Epithelial cell of proximal tubule (primary cell): ENCODE measurements at places on chromosomes 2 and 18. TPM values are rescaled to one million over a fixed set of nuclear protein-coding genes. Genes with fewer than 3 reads are reported as not detected.

DNA sequence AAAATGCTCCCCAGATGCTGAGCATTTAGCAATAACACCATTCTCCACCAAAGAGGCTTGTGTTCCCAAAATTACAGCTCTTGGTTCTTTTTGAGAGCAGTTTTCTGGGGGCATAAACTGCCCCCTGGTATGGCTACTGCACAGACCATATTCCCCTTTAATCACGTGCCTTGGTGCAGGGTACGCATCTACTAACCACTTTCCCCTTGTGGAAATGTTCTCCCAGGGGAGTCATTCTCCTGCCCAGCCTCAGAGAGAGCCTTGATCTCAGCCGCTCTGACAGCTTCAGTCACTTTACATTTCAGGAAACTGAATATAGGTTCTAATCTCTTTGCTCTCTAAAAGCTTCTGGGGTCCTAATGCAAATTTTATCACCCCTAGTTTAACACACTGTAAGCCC lies 44.7 kb upstream of the EML6 start:
- DNase-seq, result no peak

GRCh38 chr2:175606010-175606841 lies 395.8 kb downstream of the LNPK start:
- peak; percentile 10 for DNase-seq

DNA sequence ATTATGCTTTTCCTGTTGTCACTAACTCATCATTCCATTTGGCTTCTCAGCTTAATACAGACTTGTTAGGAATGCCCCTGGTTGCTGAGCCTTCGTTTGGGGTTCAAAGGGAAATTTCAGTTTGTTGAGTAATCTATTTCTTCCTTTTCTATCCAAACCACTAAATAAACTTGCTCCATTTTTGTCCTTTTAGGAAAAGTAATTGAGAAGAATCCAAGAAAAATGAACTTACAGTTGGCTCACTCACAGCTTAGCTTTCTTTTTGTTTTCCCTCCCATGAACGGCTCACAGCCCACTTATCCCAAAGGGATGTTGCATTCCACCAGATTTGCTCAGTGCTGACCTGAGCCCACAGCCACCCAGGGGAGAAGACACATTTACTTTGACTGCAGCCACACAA lies 73.9 kb downstream of the SOX11 start:
- DNase-seq, result no peak

DNA sequence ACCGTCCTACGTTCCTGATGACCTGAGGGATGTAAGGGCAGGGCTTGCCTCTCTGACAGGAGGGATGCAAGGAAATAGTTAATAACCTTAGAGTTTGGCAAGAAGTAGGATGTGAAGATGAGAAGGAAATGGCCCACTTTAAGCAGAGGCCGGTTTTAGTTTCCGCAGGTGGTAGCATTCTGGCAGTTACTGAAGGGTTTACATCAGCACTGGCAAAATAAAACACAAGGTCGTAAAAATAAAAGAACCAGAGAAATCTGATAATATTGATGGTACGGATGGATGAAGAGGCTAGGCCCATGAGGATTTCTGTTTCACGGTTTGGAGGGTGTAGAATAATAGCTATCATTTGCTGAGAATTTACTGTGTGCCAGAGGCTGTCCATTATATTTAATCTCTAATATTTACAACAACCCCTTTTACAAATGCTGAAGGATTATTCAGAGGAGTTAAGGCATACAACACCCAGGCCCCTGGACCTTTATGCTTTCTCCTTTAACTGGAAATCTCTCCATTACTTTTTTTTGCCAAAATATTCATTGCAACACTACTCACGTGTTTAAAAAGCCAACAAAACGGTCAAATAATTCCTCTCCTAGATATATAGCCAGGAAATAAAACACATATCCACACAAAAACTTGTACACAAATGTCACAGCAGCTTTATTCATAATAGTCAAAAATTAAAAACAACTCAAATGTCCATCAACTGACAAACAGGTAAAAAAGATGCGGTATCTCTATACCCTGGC lies 28.5 kb downstream of the DAPL1 start:
- no peak for DNase-seq

- DNase-seq, result no peak
Measured at GRCh38 chr2:147553775-147554271, 291.0 kb upstream of the ACVR2A start.

GRCh38 chr2:145815933-145816332 lies 1296.0 kb upstream of the ZEB2 start:
- DNase-seq, result no peak

DNA sequence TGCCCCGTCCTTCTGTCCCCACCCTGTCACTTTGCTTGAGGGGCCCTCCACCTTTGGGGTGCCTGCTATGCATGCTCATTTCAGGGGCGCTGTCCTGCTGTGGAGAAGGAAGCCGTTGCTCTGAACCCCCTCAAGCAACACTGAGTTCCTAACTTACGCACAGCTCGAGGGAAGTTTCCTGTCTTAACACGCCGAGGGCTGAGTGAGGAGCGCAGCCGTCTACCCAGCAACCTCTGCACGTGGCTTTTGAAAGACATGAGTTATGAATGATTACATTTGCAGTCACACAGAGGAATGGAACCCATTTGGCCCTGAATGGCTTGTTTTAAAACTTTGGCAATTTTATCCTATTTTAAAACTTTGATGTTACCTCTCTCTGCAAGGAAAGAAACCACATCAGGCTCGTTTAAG lies 14.0 kb downstream of the RAMP1 start:
- no peak for DNase-seq

DNA sequence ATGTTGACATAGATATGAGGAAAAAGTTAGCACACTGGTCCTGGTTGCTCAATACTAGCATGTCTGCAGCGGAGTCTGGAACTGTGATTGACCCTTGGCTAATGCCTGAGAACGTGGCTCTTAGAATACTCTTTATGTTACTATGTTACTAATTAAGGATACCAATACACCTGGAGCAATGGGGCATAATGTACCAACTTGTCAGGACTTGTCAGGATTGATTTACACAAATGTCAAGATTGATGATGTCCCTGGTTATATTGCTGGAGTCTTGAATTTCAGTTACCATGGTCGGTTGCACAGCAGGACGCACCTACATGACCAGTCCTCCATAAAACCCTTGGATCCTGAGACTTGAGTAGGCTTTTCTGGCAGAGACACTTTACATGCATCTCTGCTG lies 810.9 kb downstream of the CPS1 start:
- DNase-seq, result no peak

- no peak for DNase-seq
Measured at GRCh38 chr2:161915121-161915520, 158.9 kb downstream of the DPP4 start.

DNA sequence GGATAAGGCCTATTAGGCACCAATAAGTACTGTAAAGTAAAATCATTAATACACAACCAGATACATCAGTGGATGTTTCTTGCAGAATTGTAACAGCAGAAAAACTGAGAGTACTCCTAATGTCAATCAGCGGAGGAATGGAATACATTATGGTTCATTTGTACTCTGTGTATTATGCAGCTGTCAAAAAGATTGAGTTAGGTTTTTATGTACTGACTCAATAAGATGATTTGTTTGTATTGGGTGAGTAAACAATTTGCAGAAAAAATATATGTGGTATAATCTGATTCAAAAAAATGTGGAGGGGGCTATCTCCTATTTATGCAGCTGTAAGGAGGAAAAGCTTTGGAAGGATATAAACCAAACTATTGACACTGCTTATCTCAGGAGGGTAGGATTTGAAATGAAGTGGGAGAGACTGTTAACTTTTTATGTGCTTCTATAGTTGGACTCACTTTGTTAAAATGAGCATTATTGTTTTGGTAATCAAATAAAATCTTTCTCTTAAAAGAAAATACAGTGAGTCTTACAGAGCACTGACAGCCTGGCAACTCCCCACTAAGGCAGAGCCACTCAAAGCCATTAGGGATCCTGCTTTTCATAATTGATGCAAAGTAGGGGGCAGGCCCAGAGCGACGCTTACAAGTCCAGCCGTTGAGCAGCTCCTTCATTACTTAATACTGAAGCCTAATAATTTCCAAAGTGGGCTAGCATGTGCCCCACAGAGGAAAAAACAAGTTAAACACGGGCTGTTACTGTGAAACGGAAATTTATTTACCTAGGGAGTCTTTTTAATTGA lies 168.8 kb downstream of the PHLPP1 start:
- DNase-seq, result no peak

DNA sequence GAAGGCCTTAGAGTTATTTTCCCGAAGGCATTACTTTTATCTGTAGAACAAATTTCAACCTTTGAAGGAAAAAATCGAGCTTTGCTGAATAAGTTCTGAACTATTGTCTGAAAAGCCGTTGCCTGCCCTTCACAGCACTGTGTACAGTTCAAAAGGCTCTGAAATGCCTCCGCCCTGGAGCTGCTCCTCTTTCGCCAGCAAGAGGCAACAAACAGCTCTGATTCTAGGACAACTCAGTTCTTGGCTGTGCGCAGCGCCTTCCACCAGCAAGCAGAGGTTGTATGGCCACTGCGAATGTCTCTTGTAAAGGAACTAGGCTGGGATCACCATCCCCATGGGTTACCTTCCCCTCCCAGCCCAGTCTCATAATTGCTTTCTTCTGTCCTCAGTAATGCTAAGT lies 308.5 kb downstream of the GBX2 start:
- no peak for DNase-seq

GRCh38 chr2:129499747-129500146 lies 479.7 kb upstream of the RAB6C start:
- DNase-seq, result no peak

DNA sequence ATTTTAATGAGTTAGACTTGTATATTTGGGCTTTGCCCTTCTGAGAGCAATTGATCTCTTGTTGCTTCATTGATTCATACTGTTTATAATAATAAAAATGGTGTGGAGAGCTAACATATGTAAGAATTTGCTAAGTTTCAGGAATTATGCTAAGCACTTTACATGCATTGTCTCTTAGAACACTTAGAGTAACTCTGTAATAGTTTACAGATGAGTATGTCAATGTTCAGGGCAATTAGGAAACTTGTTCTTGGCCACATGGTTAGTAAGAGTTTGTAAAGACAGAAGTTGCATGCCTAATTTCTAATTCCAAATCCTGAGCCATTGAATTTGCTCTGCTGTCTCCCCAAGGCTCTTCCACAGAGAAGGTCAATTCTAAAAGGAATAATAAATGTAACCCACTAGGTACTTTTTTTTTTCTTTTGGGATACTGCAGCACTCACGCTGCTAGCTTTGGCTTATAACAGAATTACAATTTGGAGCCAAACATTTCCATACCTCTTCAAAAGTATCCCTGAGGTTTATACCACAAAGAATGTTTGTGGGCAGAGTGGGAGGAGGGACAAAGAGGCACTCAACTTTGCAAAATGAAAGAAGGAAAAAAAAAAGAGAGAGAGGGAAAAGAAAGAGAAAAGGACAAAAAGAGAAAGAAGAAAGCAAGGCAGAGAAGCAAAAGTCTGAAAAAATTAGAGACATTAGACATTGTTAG lies 232.4 kb downstream of the CALCRL start:
- DNase-seq, result no peak

DNA sequence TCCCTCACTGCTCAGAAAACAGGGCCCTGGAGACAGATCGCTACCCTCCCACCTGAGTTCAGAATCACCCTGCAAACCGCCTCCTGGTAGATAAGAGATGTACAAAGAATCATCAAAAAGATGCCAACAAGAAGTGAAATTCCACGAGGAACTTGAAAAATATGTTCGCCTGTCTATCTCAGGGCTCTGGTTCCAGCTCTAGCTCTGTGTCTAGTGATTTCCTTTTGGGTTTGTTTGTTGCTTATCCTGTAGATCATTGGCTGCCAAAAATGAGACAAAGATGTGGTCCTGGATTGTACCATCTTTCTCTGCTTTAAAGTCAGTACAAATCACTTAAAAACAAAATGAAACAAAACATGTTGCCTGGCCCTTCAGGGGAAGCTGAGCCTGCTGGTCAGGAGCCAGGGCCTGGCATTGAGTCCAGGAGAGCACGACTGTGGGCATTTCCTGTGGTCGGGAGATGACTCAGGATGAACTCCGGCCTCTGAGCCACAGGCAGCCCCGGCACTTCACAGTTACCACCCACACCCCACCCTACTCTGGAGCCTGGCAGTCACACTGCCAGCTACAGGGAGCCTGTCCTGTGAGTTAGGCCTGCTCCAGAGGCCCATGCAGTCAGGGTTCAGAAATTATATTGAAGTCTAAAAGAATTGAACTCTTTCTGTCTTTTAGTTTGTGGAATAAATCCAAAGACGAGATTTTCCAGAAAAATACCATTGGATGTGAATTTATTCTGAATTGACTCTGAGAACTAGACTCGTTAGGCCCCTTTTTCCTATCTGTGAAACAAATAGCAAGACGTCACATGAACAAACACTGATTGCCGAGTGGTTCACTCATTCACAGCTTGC lies 8.0 kb upstream of the ITGB6 start:
- peak; percentile 92 for DNase-seq

- no peak for DNase-seq
Measured at GRCh38 chr2:15242936-15243461, 318.1 kb downstream of the NBAS start.

The DYSF gene
- total RNA-seq, result 6.3 and 8.2 TPM in 2 replicates

The PRLH gene
- not detected in 2 replicates for total RNA-seq

The GPR39 gene
- total RNA-seq, result 9.0 and 10.8 TPM in 2 replicates

The LCT gene
- total RNA-seq, result not detected in 2 replicates

The SIX3 gene
- not detected in 2 replicates for total RNA-seq

The UGT1A5 gene
- not detected in 2 replicates for total RNA-seq
